Uterus (tissue), 4 donors: ENCODE measurements at places on chromosomes 16 and 17. TPM values are rescaled to one million over a fixed set of nuclear protein-coding genes. Genes with fewer than 3 reads are reported as not detected.

Gene DNAAF8
- total RNA-seq = 3.5 TPM

GRCh38 chr17:14797021-14797420 is 468.1 kb downstream of the PMP22 start:
- DNase-seq = no peak
- no peaks in the 10 kb centered on the region for H3K27me3 ChIP-seq
- H3K36me3 ChIP-seq = no peaks in the 10 kb centered on the region
- no peak overlapping the region for H3K4me3 ChIP-seq

GRCh38 chr16:3027983-3028715 is 4.3 kb downstream of the THOC6 start:
- no peak overlapping the region for H3K4me3 ChIP-seq
- no peak overlapping the region for H3K27ac ChIP-seq
- H3K4me1 ChIP-seq = no peaks in the 10 kb centered on the region
- H3K27me3 ChIP-seq = peaks cover 5% of the 10 kb centered on the region

DNA sequence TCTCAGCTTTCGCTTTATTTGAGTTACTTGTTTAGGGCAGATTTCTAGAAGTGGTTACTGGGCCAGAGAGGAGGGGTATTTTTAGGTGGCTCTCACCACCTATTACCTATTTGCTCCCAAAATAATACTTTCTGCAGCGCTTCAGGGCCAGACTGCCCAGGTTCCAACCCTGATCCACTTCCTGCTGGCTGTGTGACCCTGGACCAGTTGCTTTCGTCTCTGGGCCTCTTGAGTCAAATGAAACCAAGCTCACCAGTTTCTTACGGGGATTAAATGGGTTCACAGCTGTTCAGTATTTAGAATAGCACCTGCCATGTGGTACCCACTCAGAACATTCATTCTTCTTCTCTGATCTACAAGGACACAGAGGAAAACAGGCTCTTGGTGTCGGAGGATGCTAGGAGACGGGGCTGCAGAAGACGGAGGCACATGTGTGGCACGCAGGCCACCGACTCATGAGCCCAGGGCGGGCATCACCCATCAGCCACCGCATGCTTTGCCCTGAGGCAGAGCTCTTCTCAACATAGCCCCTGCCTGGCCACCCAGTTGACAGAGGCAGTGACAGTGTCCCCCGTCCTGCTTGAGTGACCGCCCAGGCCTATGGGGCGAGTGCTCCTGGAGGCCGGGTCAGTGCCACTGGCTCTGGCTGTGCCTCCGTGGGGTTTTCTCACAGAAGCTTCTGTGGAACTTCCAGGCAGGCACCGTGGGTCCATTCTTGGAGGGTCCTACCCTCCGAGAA is 149.0 kb upstream of the PLCG2 start:
- H3K27ac ChIP-seq = no peak overlapping the region
- no peak overlapping the region for H3K4me3 ChIP-seq
- H3K36me3 ChIP-seq = no peaks in the 10 kb centered on the region
- no peaks in the 10 kb centered on the region for H3K4me1 ChIP-seq
- no peak for DNase-seq

Gene SLC52A1
- not detected for total RNA-seq

Gene RAP1GAP2
- 23.1 TPM for total RNA-seq

DNA sequence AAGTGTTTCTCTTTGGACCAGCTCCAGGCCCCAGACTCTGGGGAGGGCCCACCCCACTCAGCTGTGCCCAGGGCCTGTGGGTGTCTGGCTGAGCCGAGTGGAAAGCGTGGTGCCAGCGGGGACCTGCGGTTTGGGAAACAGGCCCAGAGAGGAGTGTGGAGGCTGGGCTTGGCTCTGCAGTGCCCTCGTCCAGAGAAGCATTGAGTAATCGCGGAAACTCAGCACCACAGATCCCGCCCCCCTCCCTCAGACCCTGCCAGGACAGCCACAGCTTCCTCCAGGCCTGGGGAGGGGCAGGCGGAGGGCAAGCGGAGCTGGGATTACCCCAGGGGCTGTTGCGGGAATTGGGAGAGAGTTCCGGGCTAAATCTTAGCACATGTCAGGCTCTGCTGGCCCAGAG is 14.6 kb upstream of the PITPNA start:
- DNase-seq = peak; percentile 85
- H3K27ac ChIP-seq = peak overlapping the region; percentile 85
- no peaks in the 10 kb centered on the region for H3K4me1 ChIP-seq
- no peaks in the 10 kb centered on the region for H3K36me3 ChIP-seq
- no peak overlapping the region for H3K4me3 ChIP-seq

GRCh38 chr17:81295676-81296381 is 722 bp upstream of the SLC38A10 start:
- H3K4me3 ChIP-seq = peak overlapping the region; percentile 94
- no peak for DNase-seq
- peaks cover 7% of the 10 kb centered on the region for H3K4me1 ChIP-seq
- H3K36me3 ChIP-seq = no peaks in the 10 kb centered on the region

Gene KRTAP4-9
- not detected for total RNA-seq

DNA sequence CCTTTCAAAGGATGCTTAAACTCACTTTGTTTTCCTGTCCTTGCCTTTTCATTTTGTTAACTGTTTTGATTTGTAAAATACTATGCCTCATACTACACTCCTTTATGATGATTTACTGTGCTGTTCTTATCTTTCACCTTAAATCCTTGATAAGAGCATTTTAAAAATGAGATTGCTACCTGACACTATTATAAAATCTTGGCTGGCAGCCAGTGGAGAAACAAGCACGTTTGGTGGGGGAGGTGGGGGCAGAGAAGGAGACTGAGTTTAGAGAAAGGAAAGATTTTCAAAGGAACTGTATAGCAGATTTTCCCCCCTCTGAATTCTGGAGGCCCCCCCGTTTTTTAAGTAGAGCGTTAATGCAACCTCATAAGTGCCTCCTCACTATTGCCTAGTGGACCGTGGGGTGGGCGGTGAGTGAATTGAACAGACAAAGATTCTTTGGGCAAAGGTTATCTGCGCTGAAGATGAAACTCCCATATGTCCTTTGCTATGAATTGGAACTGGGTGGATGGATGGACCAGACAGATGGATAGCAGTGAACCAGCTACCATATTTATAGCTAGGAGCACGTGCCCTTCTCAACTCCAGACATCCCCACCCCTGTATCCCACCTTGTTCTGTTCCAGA is 200.2 kb downstream of the CCDC182 start:
- no peak overlapping the region for H3K27ac ChIP-seq
- H3K4me1 ChIP-seq = no peaks in the 10 kb centered on the region
- no peak for DNase-seq

DNA sequence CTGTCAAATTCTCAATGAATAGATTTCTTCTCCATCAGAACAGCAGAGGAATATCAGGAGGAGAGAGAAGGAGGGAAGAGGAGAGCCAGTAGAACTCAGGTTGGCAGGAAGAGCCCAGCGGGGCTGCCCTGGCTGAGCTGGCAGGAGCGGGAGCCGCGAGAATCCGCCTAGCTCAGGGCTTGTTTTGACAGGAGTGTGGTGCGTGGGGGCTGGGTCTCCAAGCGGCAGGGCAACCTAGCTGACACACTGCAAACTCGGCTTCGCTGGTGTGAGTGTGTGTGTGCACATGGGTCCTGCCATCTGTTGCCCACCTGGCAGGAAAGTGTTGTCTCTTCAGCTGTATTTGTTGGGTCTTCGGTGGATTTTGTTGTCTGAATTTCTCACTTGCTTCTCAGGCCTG is 27.9 kb upstream of the BCAR1 start:
- H3K36me3 ChIP-seq = no peaks in the 10 kb centered on the region
- H3K4me1 ChIP-seq = no peaks in the 10 kb centered on the region

GRCh38 chr17:59002848-59003247 is 103.8 kb downstream of the TRIM37 start:
- DNase-seq = no peak
- H3K4me1 ChIP-seq = no peaks in the 10 kb centered on the region
- H3K27ac ChIP-seq = no peak overlapping the region
- H3K36me3 ChIP-seq = no peaks in the 10 kb centered on the region

Gene ALDH3A2
- 75.4 TPM for total RNA-seq

DNA sequence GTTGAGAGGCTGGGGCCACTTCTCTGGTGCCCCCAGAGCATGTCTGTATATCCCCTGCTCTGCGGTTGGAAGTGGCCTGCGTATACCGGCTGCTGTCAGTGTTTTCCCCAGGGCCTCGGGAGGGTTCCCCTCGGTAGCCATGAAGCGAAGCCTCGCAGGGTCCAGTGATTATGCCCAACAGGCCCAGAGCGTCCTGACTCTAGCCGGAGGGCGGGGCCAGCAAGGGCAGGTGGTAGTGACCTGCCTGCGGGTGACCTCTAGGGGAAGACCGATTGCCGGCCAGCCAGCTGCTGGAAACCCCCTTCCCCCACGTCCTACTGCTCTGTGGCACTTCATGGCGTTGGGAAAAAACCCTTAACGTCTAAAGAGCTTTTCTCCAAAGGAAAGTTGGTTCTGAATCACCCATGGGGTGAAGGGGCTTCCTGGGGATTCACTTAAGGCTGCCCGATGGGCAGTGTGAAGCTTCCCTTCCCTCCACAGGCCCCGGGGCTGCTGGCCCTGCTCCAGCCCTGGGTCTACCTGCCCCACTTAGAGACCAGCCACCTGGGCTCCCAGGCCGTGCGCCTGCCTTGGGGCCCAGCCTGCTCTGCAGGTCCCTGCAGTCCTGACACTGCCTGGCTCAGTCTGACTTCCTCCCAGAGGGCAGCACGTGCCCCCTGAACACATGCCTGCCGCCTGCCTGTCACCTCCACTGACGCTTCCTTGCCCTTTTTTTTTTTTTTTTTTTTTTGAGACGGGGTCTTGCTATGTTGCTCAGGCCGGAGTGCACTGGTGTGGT is 72.8 kb downstream of the SOCS1 start:
- no peak overlapping the region for H3K4me3 ChIP-seq
- no peaks in the 10 kb centered on the region for H3K27me3 ChIP-seq
- H3K27ac ChIP-seq = no peak overlapping the region
- no peak for DNase-seq

Gene PIGS
- total RNA-seq = 7.2 TPM

- no peaks in the 10 kb centered on the region for H3K4me1 ChIP-seq
- no peaks in the 10 kb centered on the region for H3K36me3 ChIP-seq
- no peaks in the 10 kb centered on the region for H3K27me3 ChIP-seq
- no peak overlapping the region for H3K27ac ChIP-seq
- no peak overlapping the region for H3K4me3 ChIP-seq
These were observed 6.1 kb upstream of the HEATR3 start for GRCh38 chr16:50059669-50060068.

DNA sequence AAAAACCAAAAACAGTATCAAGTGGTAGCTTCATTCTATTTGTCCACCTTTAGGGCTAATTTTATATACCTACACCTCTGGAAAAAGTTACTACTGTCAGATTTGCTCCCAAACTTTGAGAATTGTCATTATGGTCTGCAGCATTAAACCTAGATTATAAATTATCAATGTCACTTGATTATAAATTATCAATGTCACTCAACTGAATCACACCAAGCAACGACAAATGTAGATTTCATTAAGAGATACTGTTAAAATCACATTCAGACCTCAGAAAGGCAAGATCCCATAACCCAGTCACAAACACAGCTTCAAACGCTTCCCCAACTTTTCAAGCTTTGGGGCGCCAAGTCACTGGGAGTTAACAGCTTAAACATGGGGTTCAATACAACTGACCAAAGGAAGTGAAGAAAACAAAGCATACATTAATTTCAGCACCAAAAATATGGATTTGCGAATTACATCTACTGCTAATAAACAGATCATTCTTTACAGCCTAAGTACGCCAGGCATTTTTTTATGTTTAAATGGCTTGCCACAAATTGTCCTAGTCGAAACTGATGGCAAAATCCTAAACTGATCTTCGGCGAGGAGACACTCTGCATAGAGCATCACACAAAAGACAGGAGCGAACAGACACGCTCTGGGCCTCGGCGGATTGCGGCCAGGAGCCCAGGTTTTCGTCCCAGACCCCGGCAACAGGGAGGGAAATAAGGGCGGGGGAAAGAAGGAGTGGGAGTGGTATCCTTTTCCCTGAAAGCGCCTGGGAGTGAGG is 981 bp downstream of the GLG1 start:
- no peaks in the 10 kb centered on the region for H3K36me3 ChIP-seq
- peaks cover 3% of the 10 kb centered on the region for H3K4me1 ChIP-seq
- H3K4me3 ChIP-seq = peak overlapping the region; percentile 78
- H3K27me3 ChIP-seq = no peaks in the 10 kb centered on the region

DNA sequence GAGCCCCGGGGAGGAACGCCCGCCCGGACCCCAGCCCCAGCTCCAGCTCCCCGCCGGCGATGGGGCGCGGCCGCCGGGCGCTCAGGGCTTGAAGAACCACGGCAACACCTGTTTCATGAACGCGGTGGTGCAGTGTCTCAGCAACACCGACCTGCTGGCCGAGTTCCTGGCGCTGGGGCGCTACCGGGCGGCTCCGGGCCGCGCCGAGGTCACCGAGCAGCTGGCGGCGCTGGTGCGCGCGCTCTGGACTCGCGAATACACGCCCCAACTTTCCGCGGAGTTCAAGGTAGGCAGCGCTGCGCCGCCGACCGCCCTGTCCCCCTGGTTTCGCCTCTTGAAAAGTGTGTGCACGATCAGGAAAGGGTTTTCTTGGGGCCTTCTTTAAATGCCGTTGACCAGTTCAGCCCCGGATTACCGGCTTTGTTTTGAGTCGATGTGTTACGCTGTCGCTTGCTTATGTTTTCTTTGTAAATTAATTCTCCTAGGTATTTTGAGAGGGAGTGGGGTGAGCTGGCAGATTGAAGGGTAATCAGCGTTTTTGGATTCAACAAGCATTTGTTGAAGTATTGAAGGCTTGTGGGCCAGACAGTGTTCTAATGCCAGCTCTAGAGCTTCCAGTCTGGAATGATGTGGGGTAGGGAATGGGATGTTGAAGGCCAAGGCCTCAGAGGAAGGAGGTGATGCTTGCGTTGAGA is 681 bp downstream of the USP43 start:
- H3K27ac ChIP-seq = no peak overlapping the region
- no peaks in the 10 kb centered on the region for H3K27me3 ChIP-seq
- no peak for DNase-seq
- no peaks in the 10 kb centered on the region for H3K36me3 ChIP-seq
- no peaks in the 10 kb centered on the region for H3K4me1 ChIP-seq

DNA sequence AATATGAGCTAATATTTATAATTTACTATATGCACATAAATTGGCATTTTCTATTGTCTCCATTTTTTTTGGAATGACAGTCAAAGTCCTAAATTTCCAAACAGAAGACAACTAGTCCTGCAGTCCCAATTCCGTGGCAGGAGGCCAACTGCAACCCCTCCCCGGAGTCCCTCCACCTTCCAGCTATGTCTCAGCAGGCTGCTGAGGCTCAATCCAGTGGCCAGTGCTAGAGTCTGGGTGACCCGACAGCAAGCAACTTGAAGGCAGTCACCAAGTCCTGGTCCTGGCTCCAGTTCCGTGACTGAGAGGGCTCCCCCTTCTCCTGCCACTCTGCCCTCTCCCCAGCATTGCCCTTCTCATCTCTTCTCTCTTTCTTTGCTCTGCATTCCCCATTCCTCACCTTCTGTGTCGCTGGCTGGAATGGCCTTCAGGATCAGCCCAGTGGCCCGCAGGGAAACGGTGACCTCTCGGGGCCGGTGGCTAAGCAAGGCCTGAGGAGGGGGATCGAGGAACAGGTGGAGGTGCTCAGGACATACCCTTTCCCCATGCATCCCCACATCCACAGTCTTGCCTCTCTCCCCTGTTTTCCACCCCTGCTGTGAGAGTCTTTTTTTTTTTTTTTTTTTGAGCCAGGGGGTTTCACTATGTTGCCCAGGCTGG is 22.4 kb upstream of the MFSD6L start:
- no peaks in the 10 kb centered on the region for H3K4me1 ChIP-seq
- H3K27ac ChIP-seq = no peak overlapping the region
- no peaks in the 10 kb centered on the region for H3K27me3 ChIP-seq
- DNase-seq = no peak
- H3K4me3 ChIP-seq = no peak overlapping the region

Gene CDH13
- 49.1 TPM for total RNA-seq

GRCh38 chr16:57239107-57239506 is 6.0 kb upstream of the ARL2BP start:
- no peak for DNase-seq
- H3K27ac ChIP-seq = no peak overlapping the region
- no peaks in the 10 kb centered on the region for H3K4me1 ChIP-seq
- H3K36me3 ChIP-seq = no peaks in the 10 kb centered on the region
- H3K27me3 ChIP-seq = no peaks in the 10 kb centered on the region
- no peak overlapping the region for H3K4me3 ChIP-seq
